ENCODE measurements at places on chromosomes 3 and 15.

DNA sequence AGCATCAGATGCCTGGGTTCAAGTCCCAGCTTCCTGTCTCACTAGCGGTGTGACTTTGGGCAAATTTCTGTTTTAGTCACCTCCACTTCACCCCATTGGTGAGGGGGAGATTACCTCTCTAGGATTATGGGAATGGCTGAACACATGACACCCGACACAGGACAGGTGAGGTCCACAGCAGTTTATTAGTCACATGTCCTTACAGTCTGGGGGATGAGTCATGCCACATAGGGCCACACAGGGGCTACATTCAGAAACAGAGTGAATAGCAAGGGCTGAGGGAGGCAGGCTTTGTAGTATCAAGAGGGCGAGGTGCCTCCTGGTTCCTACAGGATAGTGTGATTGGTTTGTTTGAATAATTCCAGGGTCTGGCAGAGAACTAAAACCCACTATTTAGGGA is 15.2 kb upstream of the ITGA11 start:
- DNase-seq: no peak

DNA sequence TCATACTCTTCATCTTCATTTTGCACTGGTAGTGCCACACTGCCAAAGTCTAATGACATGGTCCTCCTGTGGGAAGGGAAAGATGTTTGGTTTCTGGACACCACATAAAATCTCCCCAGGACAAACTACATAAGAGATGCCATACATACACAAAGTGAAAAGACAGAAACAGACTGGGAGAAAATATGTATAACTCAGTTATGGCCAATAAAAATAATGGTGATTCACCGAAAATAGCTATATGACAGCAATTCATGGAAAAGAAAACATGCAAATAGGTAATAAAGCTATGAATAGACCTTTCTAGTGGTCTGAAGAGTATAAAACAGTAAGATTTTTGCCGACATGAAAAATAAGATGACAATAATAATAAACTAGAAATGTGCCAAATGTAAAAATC is 5.3 kb downstream of the CEP152 start:
- no peak for DNase-seq

- no peak for DNase-seq
Measured at GRCh38 chr15:57476533-57476975, 100.2 kb downstream of the CGNL1 start.

GRCh38 chr3:187774185-187774789 is 29.0 kb upstream of the BCL6 start:
- no peak for DNase-seq

GRCh38 chr15:76340803-76341365 is 4.3 kb downstream of the ISL2 start:
- peak; percentile 80 for DNase-seq

- no peak for DNase-seq
Measured at GRCh38 chr3:141006344-141006743, 44.8 kb upstream of the SPSB4 start.

GRCh38 chr3:138023754-138024153 is 13.8 kb downstream of the CLDN18 start:
- no peak for DNase-seq

GRCh38 chr3:115982108-115982507 is 358.8 kb downstream of the GAP43 start:
- DNase-seq: no peak

- no peak for DNase-seq
Measured at GRCh38 chr3:101377796-101378195, 57.4 kb upstream of the IMPG2 start.

DNA sequence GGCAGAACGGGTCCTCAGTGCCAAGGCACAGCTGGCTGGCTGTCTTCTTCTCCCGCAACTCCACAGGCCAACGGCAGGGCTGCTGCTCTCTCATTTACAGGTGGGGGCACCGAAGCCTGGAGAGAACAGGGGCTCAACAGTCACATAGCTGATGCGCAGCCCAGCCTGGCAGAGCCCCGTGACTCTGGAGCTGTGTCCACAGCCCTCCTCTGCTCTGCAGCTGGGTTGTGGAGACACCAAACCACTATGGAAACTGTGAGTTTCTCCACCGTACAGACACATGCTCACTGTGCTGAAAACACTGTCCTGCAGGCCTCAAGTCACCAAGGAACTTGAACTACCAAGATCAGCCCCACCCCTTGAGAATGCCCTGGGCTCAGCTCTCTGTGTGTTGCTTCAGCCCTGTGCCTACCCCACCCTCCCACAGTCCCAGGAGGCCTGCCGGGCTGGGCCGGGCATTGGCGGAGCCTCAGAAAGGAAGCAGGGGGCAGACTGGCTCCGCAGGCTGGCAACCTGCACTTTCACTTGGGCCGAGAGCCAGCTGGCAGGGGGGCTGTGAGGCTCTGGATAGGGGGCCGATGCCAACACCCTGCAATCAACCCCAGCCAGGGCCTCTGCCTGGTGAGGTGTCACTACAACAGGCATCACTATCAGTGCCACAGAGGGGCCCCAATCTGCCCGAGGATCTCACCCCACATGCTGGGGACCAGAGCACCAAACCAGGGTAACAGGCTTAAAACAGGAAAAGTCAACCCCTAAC is 113.7 kb upstream of the RPL32 start:
- peak; percentile 63 for DNase-seq

DNA sequence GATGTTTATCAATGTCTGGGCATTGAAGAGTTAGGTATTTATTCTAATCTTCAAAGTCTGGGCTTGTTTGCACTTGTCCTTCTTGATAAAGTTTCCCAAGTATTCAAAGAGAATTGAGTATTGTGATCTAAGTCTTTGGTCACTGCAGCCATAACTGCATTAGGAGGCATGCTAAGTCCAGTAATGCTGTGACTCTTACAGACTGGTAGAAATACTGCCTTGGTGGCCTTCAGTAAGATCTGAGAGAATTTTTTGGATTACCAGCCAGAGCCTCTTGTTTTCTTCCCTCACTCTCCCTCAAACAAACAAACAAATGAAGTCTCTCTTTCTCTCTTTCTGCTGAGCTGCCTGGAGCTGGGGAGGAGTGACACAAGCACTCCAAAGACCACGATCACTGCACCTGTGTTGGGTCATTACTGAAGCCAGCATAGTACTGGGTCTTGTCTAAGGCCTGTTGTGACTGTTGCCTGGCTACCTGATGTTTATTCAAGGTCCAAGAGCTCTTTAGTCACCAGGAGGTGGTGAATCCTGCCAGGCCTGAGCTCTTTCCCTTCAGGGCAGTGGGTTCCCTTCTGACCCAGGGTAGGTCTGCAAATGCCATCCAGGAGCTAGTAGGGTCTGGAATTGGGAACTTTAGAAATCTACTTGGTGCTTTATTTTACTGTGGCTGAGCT is 14.8 kb upstream of the RBP2 start:
- DNase-seq: no peak

DNA sequence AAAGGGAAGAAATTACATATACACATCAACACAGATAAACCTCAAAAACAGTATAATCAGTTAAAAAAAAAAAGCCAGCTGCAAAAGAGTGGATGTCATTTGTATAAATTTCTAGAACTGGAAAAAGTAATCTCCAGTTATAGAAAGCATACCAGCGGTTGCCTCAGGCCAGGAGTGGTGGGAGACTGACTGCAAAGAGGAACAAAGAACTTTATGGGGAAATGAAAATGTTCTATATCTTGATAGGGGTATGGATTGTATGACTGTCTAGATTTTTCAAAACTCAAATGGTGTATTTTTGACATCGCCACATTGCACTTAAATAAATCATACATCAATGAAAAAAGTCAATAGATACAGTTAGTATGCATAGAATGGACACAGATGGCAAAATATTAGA is 241.6 kb downstream of the SCAPER start:
- DNase-seq: no peak

DNA sequence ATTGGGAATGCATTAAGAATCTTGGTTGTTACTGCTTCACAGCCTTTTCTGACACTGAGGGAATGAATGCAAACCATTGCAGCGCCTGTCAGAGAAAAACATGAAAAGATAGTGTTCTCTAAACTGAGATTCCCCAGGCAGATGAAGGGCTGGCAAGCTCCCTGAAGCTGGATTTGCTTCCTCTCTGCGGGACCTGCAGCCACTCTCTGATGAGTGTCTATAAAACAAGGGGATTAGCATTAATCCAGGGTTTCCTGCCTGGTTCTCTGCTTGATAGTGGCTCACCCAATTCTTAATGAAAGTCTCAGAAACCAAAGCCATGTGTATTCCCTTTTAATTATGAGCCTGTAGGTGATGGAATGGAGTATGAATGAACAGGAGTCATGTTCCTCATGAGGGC is 344.3 kb upstream of the UMPS start:
- no peak for DNase-seq

DNA sequence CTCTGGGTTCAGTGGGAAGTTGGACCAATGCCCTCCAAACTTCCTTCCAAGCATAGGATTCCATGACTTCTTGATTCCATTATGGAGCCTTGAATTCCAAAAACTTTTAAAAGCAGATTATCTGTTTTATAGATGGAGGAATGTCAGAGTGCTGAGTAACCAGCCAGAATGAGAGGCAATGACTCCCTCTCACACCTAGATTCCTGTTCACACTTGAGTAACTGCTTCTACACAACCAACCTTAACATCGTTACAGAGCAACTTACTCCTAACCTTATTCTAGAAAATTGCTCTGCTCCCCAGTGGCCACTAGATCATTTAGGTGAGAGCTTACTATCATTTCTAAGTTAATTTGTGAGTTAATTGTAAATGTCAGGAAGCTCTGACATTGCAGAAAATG is 24.2 kb upstream of the NR2F2 start:
- DNase-seq: no peak

- DNase-seq: peak; percentile 34
Measured at GRCh38 chr3:123068601-123069381, 2.0 kb downstream of the PDIA5 start.

DNA sequence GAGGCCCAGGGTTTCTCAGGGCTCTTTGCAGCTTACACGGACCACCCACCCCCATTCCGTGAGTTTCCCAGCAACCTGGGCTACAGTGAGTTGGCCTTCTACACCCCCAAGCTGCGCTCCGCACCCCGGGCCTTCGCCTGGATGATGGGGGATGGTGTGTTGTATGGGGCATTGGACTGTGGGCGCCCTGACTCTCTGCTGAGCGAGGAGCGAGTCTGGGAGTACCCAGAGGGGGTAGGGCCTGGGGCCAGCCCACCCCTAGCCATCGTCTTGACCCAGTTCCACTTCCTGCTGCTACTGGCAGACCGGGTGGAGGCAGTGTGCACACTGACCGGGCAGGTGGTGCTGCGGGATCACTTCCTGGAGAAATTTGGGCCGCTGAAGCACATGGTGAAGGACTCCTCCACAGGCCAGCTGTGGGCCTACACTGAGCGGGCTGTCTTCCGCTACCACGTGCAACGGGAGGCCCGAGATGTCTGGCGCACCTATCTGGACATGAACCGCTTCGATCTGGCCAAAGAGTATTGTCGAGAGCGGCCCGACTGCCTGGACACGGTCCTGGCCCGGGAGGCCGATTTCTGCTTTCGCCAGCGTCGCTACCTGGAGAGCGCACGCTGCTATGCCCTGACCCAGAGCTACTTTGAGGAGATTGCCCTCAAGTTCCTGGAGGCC is 5.4 kb downstream of the VPS18 start:
- DNase-seq: no peak

- DNase-seq: peak; percentile 28
Measured at GRCh38 chr3:53818221-53819162, 27.7 kb downstream of the CHDH start.

DNA sequence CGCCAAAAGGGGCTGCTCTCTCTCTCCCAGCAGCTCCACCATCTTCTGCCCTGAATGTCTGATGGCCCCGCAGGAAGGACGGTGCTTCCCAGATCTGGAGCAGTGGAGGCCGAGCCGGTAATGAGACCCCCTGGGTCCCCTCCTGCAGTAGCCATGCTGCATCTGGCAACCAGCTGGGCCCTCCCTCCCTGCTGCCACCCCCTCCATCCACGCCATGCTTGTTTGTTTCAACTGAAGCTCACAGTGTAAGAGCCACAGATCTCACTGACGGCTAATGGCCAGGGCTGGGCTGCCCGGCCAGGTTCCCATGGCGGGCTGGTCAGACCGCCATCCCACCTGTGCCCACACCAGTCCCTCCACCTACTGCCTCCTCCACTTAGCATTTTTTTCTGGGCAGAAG is 260.8 kb downstream of the UACA start:
- no peak for DNase-seq

DNA sequence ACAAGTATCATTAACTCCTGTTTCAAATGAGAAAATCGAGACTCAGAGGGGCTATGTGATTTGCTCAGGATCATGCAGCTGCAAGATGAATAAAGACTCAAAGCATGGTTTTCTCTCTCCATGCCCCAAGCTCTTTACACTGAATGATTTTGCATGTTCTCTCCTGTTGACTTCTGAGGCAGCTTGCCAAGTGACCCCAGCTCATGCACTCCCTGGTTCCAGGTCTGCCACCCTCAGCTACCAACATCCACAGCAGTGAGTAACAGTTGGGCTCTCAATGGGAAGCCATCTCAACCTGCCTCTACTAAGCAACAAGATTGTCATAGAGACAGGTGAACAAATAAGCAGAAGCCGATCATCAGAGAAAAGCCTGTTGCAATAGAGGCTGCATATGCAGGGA is 116.9 kb upstream of the GADL1 start:
- DNase-seq: no peak

Measured in activated CD8-positive, alpha-beta memory T cell treated with anti-CD3 and anti-CD28 coated beads, Interleukin-2, amount 50 U/mL, for 48 hours (primary cell).